ENCODE measurements at places on chromosomes 11 and 22.

DNA sequence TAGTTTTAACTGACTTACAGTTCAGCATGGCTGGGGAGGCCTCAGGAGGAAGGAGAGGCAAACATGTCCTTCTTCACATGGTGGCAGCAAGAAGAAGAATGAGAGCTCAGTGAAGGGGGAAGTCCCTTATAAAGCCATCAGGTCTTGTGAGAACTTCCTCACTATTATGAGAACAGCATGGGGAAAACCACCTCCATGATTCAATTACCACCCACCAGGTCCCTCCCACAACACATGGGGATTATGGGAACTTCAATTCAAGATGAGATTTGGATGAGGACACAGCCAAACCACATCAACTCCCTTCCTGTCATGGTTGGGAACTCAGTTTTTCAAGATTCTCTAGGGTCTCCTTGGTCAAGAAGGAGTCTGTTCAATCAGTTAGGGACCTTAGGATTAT lies 432.9 kb upstream of the CNTN5 start:
- DNase-seq: no peak

- DNase-seq: no peak
These were observed 102.1 kb upstream of the IGLL5 start for GRCh38 chr22:22785316-22786065.

GRCh38 chr11:117482881-117483280 lies 155.2 kb downstream of the CEP164 start:
- no peak for DNase-seq

DNA sequence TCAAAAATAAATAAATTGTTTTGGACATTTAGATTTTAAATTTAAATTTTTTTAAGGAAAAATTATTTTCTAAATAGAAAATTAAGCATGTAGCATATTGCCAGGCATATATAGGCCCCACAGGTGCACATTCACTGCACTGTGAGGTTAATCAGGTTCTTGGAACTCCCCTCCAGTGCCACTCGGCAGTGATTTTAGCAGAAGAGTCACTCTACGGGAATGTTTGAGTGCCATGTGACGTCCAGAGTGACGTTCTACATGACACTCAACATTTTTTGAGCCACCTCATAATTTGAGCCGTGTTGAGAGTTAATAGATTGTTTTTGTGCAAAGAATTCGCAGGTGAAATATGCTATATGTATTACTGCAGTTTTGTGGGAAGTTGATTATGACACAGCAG lies 77.4 kb downstream of the SWAP70 start:
- DNase-seq: no peak

Measured in occipital lobe (tissue), 3 donors.